EH (cell line): ENCODE measurements at places on chromosomes 12 and 14.
A peak's percentile ranks its signal among the peaks of the same experiment; 100 is the strongest.

DNA sequence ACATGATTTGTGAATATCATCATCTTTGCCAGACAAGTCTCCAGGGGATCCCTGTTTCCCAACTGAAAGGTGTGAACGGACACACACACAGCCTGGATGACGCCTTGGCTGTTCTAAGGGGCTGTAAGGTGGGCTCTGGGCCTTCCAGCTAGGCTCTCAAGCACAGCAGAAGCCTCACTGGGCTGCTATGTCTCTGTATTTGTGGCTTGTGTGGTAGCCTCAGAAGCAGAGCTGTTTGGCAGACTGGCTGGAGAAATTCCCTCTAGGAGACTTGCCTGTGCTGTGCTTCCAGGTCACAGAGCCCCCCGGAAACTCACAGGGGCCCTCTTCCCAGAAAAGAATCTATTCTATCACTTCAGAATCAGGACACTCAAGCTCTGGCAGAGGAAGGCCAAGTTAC lies 21.4 kb downstream of the OTUB2 start:
- DNase-seq, result no peak

- DNase-seq, result no peak
These were observed 15.2 kb downstream of the HPD start for GRCh38 chr12:121843236-121843982.

DNA sequence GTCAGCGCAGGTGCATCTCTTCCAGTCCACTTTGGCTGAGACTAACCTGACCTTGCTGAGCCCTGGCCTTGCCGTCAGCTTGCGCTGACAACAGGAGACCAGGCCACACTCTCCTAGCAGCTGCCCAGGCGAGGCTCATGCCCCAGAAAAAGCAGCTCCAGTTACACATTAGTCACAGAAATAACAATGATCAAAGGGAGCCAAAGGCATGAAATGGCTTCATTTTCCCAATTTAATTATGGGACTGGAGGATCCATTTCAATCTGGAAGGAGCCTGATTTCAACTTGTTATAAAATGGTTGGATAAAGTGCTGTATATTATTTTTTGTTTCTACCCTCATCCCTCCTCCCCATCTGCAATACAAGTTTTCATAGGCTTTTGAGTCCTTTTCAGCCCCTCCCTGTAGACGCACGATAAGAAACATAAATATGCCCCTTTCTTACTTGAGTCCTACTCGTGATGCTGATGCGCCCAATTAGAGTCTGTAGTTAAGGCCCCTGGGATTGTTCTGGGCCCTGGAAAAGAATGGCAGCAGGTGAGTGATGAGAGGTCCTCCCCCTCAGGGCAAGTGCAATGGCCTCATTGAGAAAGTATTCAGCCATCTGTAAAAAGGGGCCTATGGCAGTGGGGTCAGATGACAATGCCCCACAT lies 376.0 kb downstream of the C12orf75 start:
- DNase-seq, result peak; percentile 80

- peak; percentile 8 for DNase-seq
These were observed 118.6 kb downstream of the LMNTD1 start for GRCh38 chr12:25434515-25434914.

GRCh38 chr12:106332536-106332935 lies 25.0 kb upstream of the POLR3B start:
- DNase-seq, result no peak

- DNase-seq, result no peak
These were observed 124.3 kb downstream of the CHST11 start for GRCh38 chr12:104581005-104581570.

GRCh38 chr12:102959391-102959790 lies 1.9 kb downstream of the ASCL1 start:
- DNase-seq, result no peak

- peak; percentile 33 for DNase-seq
These were observed 16.0 kb downstream of the AMDHD1 start for GRCh38 chr12:95959107-95959506.

GRCh38 chr12:84641940-84642545 lies 270.6 kb downstream of the SLC6A15 start:
- no peak for DNase-seq

DNA sequence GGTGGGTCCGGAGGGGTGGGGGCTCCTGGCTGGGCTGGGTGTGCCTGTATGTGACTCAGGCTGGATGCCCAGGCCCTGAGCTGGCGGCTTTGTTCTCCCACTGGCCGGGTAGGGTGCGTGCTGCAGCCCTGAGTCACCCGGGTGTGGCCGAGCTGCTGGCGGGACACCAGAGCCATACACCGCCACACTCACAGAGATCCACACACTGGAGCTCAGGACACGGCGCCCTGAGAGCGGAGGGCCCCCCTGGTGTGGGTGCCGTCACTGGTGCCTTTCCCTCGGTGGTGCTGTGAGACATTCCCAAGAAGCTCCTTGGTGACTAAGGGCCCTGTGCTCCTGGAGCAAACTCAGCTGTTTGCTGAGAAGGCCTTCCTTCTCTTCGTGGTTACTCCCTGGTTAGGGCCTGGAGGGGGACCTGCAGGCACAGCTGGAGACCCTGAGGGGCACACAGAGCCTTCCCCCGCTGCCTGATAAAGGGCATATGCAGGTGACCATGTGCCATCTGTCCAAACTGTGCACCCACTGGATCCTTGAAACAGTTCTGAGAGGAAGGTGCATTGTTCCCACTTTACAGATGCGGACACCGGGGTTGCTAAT lies 44.3 kb downstream of the KRT80 start:
- peak; percentile 100 for DNase-seq

DNA sequence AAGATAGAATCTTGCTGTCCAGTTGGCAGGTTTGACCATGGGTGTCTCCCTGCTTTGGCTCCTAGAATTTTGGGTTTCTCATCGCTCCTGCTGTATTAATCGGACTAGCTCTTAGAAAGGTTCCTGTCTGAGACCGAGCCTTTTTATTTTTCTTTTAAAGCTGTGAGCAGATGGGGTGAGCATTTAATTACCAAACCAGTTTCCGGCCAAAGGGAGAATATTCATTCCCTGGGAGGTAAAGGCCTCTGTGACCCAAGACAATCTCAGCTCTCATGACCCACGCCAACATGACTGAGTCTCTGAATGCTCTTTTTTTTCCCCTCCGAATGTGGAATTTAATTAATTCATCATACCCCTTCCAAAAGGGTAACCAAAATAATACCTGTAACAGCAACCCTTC lies 464.7 kb upstream of the TMEM132C start:
- no peak for DNase-seq

DNA sequence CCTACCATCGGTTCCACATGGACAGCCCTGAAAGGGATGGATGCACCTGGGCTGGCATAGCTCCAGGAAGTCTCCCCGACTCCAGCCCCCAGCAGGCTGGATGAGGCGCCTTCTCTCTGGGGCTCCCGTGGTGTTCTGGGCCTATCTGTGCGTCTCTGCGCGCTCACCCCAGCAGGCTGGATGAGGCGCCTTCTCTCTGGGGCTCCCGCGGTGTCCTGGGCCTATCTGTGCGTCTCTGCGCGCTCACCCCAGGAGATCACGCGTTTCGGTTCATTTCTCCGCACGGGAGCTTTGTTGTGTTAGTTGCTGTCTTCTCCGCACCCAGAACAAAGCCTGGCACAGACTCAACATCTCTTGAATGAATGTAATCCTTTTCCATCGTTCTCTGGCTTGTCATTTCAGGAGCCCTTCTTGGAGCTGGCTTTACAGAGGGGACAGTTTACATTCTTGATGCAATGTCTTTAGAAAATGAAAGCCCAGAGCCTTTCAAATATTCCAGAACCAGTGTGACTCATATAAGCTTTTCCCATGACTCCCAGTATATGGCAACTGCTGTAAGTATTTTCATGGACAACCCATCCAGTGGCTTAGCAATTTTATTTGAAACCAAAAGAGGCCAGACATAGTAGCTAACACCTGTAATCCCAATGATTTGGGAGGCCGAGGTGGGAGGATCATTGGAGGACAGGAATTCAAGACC lies 40.3 kb downstream of the CFAP251 start:
- DNase-seq, result peak; percentile 64

- peak; percentile 67 for DNase-seq
These were observed 241.4 kb downstream of the PHLDA1 start for GRCh38 chr12:75790219-75790618.

- DNase-seq, result no peak
These were observed 91.7 kb upstream of the DIO3 start for GRCh38 chr14:101469382-101470247.

DNA sequence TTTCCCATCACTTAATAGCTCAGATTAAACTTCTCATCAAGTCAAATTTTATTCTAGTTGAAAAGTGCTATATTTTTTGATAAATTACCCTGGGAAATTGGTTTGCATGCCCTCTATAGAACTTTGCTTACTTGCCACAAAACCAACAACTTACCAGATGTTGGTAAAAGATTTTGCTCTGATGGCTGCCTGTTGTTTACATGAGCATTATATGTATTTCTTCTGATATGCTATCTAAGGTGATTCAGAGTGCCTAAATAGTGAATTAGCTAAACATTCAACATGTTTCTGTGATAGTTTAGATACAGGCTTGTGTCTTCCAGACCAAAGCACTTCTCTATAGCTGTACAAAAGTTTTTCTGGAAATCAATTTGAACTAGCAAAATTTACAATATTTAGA lies 51.0 kb downstream of the PPM1A start:
- no peak for DNase-seq

DNA sequence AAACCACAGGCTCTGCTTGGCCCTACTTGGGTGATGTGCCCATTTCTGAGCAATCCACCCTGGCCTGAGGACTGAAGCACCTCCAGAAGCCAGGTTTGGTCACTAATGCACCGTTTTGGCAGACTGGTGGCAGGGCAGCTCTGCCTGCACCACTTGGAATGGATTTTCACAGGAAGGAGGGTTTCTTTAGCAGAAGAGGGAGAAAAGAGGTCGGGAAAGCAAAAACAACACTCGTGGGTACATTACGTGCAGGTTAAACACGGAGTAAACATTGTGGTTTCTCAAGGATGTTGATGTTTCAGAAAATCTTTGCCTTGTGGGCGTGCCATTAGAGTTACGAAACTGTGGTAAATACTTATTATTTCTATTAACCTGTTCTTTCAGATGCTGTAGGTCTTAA lies 70.8 kb downstream of the KCNA5 start:
- no peak for DNase-seq

DNA sequence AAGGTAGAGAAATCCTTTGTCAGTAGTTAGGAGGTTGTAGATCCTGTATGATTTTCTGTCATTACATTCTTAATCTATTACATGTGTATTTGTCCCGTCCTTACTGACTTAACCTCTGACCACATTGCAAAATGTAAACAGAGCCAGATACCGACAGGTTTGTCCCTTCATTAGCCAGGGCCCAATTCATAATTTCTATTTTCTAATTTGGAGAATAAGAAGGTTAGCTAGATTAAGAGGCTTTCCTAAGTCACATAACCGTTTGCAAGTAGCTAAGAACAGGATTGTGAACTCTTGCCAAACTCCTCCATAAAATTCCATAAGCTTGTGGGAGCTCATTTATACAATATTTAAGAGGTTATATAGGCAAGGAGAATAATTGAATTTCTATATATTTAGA lies 352.6 kb downstream of the RAD51B start:
- DNase-seq, result no peak

GRCh38 chr14:85634205-85634604 lies 104.3 kb downstream of the FLRT2 start:
- DNase-seq, result peak; percentile 48

DNA sequence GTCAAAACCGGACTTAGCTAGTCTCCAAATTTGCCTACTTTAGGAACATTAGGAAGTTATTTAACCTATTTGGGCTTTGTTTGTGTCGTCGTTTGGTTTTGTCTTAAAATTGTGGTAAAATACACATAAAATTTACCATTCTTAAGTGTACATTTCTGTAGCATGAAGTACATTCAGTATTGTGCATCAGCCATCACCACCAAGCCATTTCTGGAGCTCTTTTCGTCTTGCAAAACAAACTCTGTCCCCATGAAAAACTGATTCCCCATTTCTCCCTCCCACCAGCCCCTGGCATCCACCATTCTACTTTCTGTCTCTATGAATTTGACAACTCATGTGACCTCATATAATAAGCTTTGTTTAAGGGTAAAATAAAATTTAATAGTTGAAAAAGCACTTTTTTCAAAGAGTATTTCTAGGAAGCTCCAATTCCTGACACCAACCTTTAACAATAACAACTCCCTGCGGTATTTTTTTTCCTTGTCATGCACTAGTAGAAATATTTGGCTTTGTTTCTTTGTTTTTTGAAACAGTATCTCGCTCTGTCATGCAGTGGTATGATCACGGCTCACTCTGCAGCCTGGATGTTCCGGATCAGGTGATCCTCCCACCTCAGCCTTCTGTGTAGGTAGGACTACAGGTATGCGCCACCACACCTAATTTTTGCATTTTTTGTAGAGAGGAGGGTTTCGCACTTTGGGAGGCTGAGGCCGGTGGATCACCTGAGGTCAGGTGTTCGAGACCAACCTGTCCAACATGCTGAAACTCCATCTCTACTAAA lies 3.6 kb upstream of the UBC start:
- no peak for DNase-seq

GRCh38 chr12:71782017-71782416 lies 27.4 kb downstream of the RAB21 start:
- DNase-seq, result no peak

- peak; percentile 44 for DNase-seq
These were observed 48.4 kb downstream of the CSRP2 start for GRCh38 chr12:76830436-76830835.

- no peak for DNase-seq
These were observed 43.0 kb upstream of the SLC38A2 start for GRCh38 chr12:46415552-46415951.

DNA sequence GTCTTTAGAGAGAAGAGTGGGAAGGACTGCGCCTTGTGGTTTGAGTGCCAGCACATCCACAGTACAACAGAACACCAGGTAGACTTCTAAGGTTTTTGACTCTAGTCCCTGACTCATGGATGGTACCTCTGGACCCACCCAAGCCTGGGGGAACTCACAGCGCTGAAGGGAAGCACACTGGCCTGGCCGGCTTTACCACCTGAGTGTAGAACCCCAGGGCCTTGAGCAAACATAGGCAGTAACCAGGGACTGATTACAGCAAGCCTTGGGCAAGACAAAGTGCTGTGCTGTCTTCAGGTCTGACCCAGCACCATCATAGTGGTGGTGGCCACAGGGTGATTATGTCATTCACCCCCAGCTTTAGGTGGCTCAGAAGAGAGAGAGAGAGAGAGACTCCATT lies 17.2 kb downstream of the EML5 start:
- no peak for DNase-seq

GRCh38 chr12:19369691-19370148 lies 69.6 kb upstream of the AEBP2 start:
- DNase-seq, result peak; percentile 67

DNA sequence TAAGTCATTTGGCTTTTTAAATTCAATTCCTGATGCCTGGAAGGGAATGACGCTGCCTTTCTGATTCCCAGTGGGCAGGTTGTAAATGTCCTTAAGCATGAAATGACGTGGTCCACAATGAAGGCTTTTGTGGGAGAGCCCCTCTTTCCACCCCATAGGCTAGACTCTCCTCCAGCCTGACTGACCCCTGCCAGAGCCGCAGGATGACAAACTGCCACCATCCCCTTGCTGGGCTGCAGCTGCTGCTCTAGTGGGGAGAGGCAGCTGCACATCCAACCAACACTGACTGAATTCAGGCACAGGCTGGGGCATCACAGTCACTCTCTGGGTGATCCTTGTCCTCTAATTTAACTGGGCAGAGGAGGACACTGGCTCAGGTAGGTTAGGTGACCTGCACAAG lies 6.3 kb downstream of the TSPAN11 start:
- DNase-seq, result no peak

GRCh38 chr12:108060903-108061302 lies 68.2 kb upstream of the WSCD2 start:
- no peak for DNase-seq

GRCh38 chr12:11553871-11554533 lies 95.5 kb upstream of the ETV6 start:
- peak; percentile 69 for DNase-seq

- no peak for DNase-seq
These were observed 30.0 kb upstream of the STAB2 start for GRCh38 chr12:103556890-103557627.
